T-helper 1 cell treated with Interleukin-12 subunit alpha and Interleukin-12 subunit beta and Interleukin-4 antibody, amounts not matched to agents 30 ng/mL and 1 ng/mL, for 36 hours (primary cell): ENCODE measurements at places on chromosomes 1 and 21. TPM values are rescaled to one million over a fixed set of nuclear protein-coding genes. Genes with fewer than 3 reads are reported as not detected.

OTUD7B gene
- total RNA-seq, result 14.7 and 16.5 TPM in 2 replicates

GJA8 gene
- not detected in 2 replicates for total RNA-seq

MAP3K6 gene
- total RNA-seq, result 14.7 and 15.5 TPM in 2 replicates

NIPAL3 gene
- total RNA-seq, result 39.4 and 44.9 TPM in 2 replicates

ITGB2 gene
- 792 and 801 TPM in 2 replicates for total RNA-seq

ITLN2 gene
- total RNA-seq, result not detected in 2 replicates

RORC gene
- total RNA-seq, result 1.5 and 1.9 TPM in 2 replicates

LIN28A gene
- total RNA-seq, result not detected in 2 replicates

FALEC gene
- total RNA-seq, result not detected in 2 replicates

HSD3B2 gene
- total RNA-seq, result not detected in 2 replicates

TNN gene
- total RNA-seq, result not detected in 2 replicates

RNF187 gene
- 112 and 113 TPM in 2 replicates for total RNA-seq

SPATA21 gene
- 0.12 TPM in 1 of 2 replicates, not detected in the other for total RNA-seq

OLIG2 gene
- not detected in 2 replicates for total RNA-seq

STMN1 gene
- total RNA-seq, result 294 and 315 TPM in 2 replicates

VSIG8 gene
- not detected in 2 replicates for total RNA-seq

ATP6V1G3 gene
- not detected in 2 replicates for total RNA-seq

CELA3B gene
- not detected in 2 replicates for total RNA-seq

OR2L2 gene
- total RNA-seq, result 0.07 and 0.10 TPM in 2 replicates

NHLH1 gene
- total RNA-seq, result 0.85 and 0.93 TPM in 2 replicates

CD1B gene
- total RNA-seq, result not detected in 2 replicates

YBEY gene
- 12.5 and 12.7 TPM in 2 replicates for total RNA-seq

FMO1 gene
- total RNA-seq, result not detected in 2 replicates

AGBL4 gene
- not detected in 2 replicates for total RNA-seq

DIPK1A gene
- total RNA-seq, result 16.1 and 17.6 TPM in 2 replicates

NR5A2 gene
- total RNA-seq, result 0.32 and 0.42 TPM in 2 replicates

LRRC3 gene
- total RNA-seq, result 2.7 and 2.9 TPM in 2 replicates

FAM72D gene
- 4.4 and 5.1 TPM in 2 replicates for total RNA-seq

KRTAP21-2 gene
- total RNA-seq, result not detected in 2 replicates

TNNI3K gene
- not detected in 2 replicates for total RNA-seq

OR6N1 gene
- total RNA-seq, result not detected in 2 replicates

HHIPL2 gene
- 0.07 and 0.15 TPM in 2 replicates for total RNA-seq

BSDC1 gene
- 60.3 and 63.7 TPM in 2 replicates for total RNA-seq

FLG2 gene
- not detected in 2 replicates for total RNA-seq

ADAMTS1 gene
- 7.1 and 7.4 TPM in 2 replicates for total RNA-seq

CD160 gene
- total RNA-seq, result 0.17 TPM in 1 of 2 replicates, not detected in the other

ZFP69B gene
- total RNA-seq, result 5.9 and 6.3 TPM in 2 replicates

CD164L2 gene
- total RNA-seq, result not detected in 2 replicates

MFSD2A gene
- 6.0 and 6.2 TPM in 2 replicates for total RNA-seq

IRF6 gene
- 0.15 TPM in 1 of 2 replicates, not detected in the other for total RNA-seq

AMY1B gene
- not detected in 2 replicates for total RNA-seq

OR2T11 gene
- not detected in 2 replicates for total RNA-seq

C1QC gene
- total RNA-seq, result not detected in 2 replicates

LCE1E gene
- total RNA-seq, result not detected in 2 replicates

PTGFR gene
- not detected in 2 replicates for total RNA-seq

PPM1J gene
- 0.10 TPM in 1 of 2 replicates, not detected in the other for total RNA-seq

OR2T29 gene
- not detected in 2 replicates for total RNA-seq

BTBD19 gene
- 11.9 and 15.0 TPM in 2 replicates for total RNA-seq

IGSF9 gene
- total RNA-seq, result not detected in 2 replicates

DRAXIN gene
- 0.10 and 0.15 TPM in 2 replicates for total RNA-seq

RPS27 gene
- 1,743 and 1,866 TPM in 2 replicates for total RNA-seq

VASH2 gene
- 0.15 and 0.64 TPM in 2 replicates for total RNA-seq

COL8A2 gene
- total RNA-seq, result not detected in 2 replicates

KRTAP19-1 gene
- total RNA-seq, result not detected in 2 replicates
